Esophagus squamous epithelium (tissue), 5 donors: ENCODE measurements at places on chromosomes 6 and 20.

DNA sequence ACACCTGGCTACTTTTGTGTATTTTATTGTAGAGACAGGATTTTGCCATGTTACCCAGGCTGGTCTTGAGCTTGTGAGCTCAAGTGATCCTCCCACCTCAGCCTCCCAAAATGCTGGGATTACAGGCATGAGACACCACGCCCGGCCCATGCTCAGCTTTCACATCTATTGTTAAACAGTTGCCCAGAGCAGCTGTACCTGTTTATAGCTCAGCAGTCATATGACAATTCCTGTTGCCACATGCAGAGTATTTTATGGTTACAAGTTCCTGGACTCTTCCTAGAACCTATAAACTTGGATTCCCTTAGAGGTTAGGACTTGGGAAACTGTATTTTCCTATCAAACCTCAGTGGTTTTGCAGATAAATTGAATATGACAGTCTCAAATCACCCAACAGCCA, 188.3 kb upstream of the KCNG1 start:
- DNase-seq: no peak

GRCh38 chr20:53795170-53795569, 201.5 kb upstream of the ZNF217 start:
- no peak for DNase-seq

DNA sequence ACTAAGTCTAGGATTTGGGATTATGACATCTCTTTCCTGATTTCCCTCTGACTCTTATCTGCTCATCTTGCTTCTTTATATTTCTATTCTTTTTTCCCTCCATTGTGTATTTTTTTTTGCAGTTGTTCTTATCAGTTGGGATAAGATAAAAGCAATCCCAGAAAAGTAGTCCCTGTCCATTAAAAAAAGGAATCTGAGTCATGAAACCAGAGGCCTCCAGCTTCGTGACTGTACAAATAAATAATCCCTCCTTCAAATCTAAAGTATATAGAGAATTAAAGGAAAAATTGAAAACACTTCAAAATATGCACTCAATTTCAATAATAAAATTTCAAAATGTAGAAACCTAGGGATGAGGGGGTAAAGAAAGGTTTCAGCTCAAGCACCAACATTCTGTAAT, 317.8 kb upstream of the NT5E start:
- DNase-seq: no peak

DNA sequence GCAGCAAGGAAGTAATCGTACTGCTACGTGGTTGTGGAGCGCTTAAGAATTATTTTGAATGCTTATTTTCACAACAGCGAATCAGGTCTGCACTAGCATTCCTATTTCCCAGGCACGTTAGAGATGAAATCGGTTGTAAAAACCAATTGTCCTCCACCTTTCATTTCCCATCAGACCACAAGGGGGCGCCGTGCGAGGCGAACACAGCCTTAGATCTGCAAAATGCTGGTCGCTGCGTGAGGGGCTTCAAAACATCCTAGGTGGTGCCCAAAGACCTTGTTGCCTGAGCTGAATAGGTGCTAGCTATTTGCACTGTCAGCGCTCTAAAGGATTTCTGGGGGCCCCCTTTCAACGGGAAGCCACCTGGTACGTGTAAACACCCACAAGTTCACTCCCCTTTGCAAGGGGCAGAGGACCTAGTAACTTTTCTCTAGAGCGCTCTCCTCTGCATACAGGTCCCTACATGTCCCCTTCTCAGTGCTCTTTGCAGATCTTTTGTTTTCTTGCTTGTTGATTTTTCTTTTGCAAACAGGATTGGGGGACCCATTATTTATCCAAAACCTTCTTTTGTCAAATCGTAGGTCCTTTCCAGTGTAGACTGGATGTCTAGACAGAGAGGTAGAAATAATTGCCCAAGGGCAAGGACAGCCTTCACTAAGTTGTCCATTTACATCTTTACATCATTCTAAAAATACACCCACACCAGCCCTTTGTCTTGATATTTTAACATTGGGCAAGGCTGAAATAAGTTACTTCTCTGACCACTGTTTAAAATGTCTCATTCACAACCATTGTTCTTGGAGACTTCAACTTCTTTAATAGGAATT, 59.8 kb downstream of the NEDD9 start:
- DNase-seq: no peak

DNA sequence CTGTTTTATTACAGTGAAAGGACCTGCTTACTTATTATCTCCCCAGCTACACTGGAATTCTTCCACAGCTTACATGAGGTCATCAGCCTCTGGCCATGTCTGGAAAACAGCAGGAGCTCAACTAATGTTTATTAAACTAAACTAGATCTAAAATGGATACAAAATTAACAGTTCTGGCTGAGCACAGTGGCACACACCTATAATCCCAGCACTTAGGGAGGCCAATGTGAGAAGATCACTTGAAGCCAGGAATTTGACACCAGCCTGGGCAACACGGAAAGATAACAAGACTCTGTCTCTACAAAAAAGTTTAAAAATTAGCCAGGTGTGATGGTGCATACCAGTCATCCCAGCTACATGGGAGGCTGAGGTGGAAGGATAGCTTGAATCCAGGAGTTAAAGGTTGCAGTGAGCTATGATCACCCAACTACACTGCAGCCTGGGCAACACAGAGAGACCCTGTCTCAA, 220.8 kb upstream of the MARCKS start:
- DNase-seq: no peak

GRCh38 chr20:48832405-48832730, 4.6 kb upstream of the PREX1 start:
- no peak for DNase-seq

GRCh38 chr6:21118216-21118780, 475.3 kb upstream of the SOX4 start:
- DNase-seq: no peak

GRCh38 chr20:63503524-63503923, 4.6 kb upstream of the EEF1A2 start:
- no peak for DNase-seq

- DNase-seq: no peak
Observed at GRCh38 chr20:34475979-34476736, 40.1 kb upstream of the DYNLRB1 start.

GRCh38 chr6:133407320-133408100, 166.4 kb downstream of the EYA4 start:
- no peak for DNase-seq

- no peak for DNase-seq
Observed at GRCh38 chr6:112106562-112106961, 19.2 kb downstream of the FAM229B start.

DNA sequence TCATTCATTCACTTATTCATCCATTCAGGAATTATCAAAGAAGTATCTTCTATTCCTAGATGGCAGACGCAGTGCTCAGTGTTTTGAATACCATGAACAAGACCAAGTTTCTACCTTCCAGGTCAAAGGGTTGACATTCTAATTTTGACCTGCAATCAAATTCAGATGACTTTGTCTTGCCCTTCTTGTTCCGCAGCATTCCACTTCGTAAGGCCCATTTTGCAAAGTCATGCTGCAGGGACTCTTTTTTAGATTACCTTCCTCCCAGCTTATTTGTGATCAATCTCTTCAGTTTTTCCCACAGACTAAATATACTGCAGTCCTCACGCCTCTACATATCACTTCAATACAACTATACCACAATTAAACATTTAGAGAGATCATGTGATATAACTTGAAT, 7.1 kb upstream of the TAAR1 start:
- no peak for DNase-seq

DNA sequence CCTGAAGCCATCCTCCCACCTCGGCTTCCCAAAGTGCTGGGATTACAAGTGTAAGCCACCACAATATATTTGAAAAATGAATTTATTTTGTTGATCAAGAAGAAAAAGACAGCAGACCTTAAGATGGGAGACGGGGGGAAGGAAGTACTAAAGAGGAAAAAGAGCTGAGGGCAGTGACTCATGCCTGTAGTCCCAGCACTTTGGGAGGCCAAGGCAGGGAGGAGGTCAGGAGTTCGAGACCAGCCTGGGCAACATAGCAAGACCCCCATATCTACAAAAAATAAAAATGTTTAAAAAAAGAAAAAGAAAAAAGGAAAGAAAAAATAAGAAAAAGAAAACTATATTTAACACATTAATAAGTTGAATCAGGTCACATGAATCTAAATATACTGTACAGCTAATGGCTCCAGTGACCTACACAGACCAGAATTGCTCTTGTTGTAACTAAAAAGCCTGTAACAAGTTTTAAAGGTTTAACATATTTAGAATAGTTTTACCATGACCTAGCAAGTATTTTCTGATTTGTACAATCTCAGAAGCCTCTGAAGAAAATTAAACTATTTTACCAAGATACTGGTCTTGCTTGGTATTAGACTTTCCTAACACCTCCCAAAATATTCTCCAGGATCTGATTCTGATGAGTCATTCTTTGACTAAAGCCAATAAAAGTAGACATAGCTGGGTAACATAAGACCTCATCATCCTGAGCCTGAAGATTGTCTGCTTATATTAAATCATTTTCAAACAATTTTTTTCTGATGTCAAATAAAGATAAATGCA, 4.3 kb upstream of the AKIRIN2 start:
- no peak for DNase-seq

DNA sequence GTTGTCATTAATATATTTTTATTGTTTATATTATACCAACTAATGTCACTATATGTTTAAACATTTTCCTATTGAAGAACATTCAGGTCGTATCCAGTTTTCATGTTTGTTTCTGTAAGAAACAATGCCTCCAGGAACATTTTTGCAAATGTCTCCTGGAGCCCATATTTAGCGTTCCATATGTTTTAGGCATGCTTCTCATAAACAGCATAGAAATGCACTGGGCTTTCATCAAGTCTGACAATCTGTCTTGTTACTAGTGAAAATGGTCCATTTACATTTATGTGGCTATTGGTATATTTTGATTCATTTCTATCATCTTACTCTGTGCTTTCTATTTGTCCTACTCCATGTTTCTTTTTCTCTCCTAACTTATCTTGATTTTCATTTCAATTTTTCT, 431.7 kb downstream of the TFAP2A start:
- no peak for DNase-seq

DNA sequence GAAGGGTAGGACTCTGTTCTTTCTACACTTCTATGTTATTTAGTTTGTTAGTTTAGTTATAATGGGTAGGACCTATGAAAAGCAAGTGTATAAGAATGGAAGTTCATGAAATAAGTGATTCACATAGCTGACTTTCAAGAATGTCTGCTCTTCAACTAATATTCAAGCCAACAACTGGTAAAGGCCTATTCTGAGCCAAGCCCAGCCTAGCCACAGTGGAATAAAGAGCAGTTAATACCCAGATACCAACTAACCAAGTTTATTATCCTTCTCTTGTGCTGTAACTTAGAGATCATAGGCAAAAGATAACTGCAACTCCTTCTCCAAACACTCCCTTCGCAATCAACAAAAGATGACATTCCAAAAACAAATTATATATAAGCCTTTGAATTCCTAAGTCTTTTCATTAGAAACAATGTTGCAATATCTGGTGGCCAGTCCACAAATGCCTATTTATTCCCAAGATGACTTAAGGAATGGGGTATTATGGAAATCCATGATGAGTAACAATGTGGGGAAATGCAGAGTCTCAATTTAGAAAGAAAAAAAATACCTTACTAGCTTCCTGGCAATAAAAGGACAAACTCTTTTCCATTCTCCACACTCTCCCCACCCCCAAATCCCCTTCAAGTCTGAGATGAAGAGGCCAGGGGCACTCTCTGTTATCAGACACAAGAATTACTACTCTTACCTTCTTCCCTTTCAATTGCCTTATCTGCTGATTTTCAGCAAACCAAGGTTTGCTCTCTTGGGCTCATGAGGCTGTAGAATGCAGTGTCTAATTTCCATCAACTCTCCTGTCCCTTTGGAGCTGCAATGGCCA, 27.4 kb downstream of the BTBD9 start:
- DNase-seq: no peak

GRCh38 chr6:90849686-90850085, 262.8 kb upstream of the MAP3K7 start:
- no peak for DNase-seq

DNA sequence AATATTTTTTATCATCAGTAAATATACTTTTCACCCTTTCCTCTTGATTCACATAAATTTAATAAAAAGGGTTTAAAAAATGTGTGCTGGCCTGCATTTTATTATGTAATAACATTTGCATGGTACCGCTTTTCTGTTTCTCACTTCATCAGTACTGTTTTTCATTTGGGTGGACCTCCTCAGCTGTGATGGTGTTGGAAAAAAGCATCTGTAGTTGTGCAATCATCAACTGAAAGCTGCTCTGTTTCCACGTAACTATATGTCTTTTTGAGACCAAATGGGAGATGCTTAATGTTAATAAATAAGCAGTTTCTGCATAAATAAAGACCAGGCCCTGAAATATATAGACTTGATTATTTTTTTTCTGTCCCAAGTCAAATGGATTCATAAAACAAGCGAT, 31.6 kb upstream of the CENPW start:
- DNase-seq: no peak

GRCh38 chr6:168988801-168989200, 264.8 kb downstream of the THBS2 start:
- no peak for DNase-seq

GRCh38 chr6:147726342-147726741, 217.9 kb downstream of the SAMD5 start:
- DNase-seq: no peak

GRCh38 chr20:44743080-44743701, 2.5 kb upstream of the KCNK15 start:
- no peak for DNase-seq

DNA sequence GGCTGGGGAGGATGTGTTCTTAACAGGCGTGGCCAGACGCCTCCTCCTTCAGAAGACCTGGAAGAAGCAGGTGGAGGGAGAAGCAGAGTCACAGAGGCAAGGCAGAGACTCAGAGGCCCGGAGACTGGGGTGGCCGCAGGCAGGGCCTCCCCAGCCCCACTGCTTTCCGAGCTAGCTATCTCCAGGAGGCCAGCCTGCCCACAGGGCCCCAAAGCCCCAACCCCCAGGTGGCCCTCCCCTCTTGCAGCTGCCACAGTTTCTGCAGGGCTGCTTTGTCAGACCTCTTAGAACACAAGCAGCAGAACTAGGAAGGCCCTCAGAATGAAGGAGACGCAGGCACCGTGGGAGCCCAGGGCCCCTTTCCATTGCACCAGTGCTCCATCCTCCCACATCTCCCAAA, 69.0 kb upstream of the MLN start:
- no peak for DNase-seq

DNA sequence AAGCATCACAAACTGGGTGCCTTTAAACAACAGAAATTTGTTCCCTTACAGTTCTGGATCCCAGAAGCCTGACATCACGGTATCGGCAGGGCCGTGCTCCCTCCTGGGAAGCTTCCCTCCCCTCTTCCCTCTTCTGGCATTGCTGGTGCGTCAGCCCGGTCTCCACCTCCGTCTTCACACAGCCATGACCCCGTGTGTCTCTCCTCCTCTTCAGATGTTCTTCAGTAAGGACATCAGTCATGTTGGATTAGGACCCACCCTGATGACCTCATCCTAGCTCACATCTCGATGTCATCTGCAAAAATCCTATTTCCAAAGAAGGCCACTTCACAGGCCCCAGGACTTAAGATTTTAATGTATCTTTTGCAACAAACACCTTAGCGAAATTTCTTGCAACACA, 38.4 kb upstream of the TBXT start:
- DNase-seq: no peak
